ENCODE measurements at places on chromosomes 5 and 9.

- DNase-seq, result no peak
Measured at GRCh38 chr9:68887232-68887631, 126.7 kb downstream of the PRKACG start.

GRCh38 chr5:133824661-133825254 is 143.7 kb downstream of the C5orf15 start:
- peak; percentile 24 for DNase-seq

DNA sequence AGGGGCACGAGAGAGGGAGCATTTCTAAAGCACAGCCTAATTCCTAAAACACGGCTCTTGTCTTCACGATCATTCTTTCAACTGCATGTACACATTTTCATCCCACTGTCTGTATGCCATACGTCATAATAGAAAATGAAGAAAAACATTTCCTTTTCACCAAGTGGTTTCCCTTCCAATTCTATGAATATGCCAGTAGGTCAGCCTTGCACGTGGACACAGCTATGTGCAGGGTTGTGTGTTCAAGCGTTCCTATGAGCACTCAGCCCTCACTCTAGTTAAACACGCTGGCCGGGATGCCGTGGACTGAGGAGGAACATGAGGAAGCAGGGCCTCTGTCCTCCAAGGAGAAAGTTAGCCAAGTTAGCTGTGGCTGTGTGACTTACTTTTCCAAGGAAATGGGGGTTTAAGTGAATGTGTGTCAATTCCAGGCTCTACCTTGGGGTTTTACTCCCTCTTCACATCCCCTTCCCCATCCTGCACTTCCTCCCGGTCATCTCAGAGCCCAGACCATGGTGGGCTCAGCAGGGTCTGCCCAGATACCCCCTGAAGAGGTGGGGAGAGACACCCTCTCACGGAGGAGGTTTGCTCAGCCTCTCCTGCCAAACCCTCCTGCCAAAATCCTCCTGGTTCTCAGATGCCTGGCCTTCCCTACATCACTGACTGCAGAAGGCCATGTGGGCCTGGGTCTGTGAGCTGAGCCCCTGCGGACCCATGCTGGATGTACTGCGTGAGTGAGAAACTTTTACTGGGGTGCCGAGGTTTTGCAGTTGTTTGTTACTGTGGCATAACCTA is 230.6 kb downstream of the FSTL4 start:
- no peak for DNase-seq

DNA sequence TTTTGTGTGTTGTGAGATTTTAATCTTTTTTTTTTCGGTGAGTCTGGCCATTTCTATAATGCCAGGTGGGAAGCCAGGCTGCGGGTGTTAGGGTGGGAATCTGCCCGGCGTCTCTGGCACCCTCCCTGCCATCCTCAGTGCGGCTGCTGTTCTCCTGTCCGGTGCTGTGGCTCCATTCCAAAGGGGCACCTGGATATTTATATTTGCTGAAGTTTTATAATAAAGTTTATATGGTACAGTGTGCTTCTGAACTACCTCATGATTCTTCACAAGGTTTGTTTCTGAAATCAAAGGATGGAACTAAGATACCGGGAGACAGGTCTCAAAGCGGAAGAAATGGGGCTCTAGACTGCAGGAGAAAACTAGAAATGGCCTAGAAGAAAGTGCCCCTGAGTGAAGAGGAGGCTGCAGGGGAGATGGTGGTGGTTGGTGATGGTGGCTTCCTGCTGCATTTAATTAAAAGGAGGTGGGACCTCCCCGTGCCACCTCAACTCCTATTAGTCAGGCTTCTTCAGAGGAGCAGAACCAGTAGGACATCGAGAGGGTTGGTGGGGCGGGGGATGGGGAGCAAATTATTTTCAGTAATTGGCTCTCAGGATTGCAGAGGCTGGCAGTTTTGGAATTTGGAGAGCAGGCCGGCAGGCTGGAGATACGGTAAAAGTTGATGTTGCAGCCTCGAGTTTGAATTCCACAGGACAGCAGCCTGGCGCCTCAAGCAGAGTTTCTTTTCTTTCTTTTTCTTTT is 102.2 kb upstream of the ICE1 start:
- no peak for DNase-seq

DNA sequence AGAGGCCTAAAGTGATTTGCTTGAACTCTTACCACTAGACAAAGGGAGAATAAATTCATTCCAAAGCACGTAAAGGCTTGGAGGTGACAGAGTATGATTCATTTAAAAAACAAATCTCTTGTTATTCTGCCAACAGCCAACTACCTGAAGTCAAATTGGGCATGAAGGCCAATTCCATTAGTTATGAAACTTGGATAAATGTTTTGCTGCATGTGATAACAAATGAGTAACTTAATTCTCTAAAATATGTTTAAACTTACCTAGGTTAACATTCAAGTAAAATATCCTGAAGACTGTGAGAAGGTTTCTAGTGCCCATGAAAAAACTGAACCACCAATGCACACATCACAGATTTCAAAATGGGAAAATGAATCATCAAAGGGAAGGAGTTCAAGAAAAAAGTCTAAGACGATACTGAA is 120.1 kb upstream of the TSLP start:
- no peak for DNase-seq

- no peak for DNase-seq
Measured at GRCh38 chr5:66661149-66661548, 65.0 kb downstream of the MAST4 start.

DNA sequence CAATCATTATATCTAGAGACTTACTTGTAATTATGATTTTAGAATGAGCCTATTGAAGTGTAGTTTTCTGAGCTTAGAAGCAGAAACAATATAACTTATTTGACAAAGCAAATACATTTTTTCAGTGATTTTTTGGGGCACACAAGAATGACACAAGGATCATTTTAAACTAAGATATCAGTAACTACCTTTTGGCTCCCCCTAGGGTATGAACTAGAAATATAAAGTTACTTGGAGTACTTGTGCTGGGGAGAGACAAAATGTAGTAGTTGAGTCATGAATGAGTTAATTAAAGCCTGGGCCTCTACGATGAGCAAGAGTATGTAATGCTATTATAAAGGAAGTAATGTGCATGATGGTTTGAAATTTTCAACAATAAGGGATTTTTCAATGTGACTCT is 1244.1 kb upstream of the ACO1 start:
- peak; percentile 41 for DNase-seq

- no peak for DNase-seq
Measured at GRCh38 chr5:129245489-129245888, 150.9 kb downstream of the ISOC1 start.

GRCh38 chr9:123062351-123063176 is 29.1 kb downstream of the GPR21 start:
- DNase-seq, result no peak

- no peak for DNase-seq
Measured at GRCh38 chr5:167315762-167316161, 975.7 kb upstream of the WWC1 start.

GRCh38 chr9:113887436-113887835 is 11.3 kb downstream of the ZNF618 start:
- no peak for DNase-seq

GRCh38 chr5:139911425-139912120 is 116.0 kb downstream of the PSD2 start:
- DNase-seq, result no peak

DNA sequence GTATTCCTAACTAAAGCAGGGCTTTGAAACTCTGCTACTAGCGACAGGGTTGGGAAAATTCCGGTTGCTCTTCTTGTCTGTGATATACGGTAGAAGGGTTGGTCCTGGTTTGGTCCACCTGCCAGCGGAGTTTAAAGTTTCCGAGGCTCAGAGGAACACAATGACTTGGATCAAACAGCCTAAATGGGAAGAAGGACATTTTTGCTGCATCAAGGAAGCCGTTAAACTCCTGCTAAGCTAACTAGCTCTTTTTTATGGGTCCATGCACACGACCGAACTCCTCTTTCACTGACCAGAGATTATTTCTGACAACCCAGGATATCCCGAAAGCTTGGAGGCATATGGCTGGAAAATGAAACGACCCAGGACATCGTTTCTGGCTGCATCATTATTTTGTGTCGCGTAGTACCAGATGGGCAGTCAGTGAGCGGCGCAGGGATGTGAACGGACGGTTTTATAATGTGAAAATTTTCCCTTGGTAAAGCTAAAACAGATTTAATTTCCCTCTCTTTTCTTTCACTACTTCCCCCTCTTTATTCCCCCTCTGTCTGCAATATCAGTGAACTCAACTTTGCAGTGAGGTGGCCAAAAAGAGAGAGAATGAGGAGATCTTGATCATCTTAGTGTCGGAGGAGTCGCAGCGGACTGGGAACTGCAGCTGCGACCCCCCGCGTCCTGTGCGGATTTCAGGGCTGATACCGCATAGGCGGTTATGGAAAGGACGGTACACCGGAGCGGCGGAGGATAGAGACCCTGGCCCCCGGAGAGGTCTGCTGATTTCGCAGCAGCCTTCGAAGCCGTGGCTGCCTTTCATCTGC is at the start of gene LURAP1L:
Gene LURAP1L (plus strand): TSS at position 160 of the 818 bp plus-strand sequence. CDS start 696 bp downstream, outside the sequence.
- DNase-seq, result peak; percentile 74

DNA sequence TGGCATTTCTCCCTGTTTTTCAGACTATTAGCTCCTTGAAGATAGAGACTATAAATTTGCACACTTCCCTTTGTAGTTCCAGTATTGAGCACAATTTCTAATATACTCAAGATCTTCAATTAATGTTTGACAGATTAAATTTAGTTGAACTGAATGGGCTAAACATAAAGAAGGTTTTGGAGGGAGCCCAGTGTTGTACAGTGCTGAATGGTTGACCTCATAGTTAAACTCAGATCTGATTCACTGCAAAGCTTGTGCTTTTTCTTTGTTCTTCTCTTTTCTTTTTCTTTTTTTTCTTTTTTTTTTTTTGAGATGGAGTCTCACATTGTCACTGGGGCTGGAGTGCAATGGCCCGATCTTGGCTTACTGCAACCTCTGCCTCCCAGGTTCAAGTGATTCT is 411.7 kb upstream of the ZNF462 start:
- no peak for DNase-seq

DNA sequence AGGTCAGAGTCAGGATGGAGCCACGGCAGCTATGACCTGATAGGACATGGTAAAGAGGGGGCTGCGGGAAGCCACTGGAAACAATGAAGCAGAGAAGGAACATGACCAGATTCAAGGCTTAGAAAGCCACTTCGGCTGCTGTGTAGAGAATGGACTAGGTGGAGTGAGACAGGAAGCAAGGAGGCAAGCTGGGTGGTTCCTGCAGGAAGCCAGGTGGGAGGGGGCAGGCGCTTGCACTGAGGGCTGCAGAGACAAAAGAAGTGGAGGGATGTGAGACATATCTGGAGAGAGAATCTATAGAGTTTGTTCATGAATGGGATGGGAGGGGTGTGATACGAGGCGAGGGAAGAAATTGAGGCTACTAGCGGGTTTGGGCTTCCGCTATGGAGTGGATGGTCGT is 19.0 kb upstream of the N4BP3 start:
- no peak for DNase-seq

GRCh38 chr5:137146402-137146890 is 352.7 kb downstream of the SPOCK1 start:
- peak; percentile 27 for DNase-seq

- DNase-seq, result peak; percentile 81
Measured at GRCh38 chr9:127308652-127309434, 44.3 kb downstream of the GARNL3 start.

- no peak for DNase-seq
Measured at GRCh38 chr5:132431632-132432031, 58.9 kb downstream of the IRF1 start.

- DNase-seq, result no peak
Measured at GRCh38 chr9:96137671-96138429, 164.1 kb downstream of the HSD17B3 start.

DNA sequence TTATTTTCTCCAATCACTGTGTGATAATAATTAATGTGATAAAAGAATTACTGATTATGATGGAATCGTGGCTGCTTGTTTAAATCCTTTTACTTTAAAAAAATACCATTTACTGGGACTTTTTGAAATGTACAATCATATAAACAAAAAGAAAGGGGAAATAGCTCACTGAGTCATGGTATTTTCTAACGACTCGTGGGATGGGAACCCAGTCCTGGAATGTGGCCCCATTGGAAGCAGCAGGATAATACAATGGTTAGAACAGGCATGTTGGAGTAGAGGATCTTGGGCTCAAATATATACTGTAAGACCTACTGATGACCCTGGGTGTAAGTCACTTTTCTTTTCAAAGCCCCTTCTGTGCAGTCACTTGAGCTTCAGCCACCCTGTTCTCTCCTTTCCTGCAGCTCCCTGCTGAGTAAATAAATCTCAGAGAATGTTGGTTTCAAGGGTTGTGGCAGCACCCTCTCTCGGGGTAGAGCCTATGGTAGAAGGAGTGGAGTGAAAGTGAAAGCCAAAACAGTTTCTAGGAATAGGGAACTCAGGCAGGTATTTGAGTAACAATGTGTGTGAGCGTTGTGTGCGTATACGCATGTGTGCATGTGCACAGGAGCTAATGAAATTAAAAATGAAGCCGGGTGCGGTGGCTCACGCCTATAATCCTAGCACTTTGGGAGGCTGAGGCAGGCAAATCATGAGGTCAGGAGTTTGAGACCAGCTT is 40.8 kb upstream of the LARP1 start:
- peak; percentile 64 for DNase-seq

- DNase-seq, result no peak
Measured at GRCh38 chr5:52909192-52909591, 80.0 kb upstream of the ITGA2 start.

DNA sequence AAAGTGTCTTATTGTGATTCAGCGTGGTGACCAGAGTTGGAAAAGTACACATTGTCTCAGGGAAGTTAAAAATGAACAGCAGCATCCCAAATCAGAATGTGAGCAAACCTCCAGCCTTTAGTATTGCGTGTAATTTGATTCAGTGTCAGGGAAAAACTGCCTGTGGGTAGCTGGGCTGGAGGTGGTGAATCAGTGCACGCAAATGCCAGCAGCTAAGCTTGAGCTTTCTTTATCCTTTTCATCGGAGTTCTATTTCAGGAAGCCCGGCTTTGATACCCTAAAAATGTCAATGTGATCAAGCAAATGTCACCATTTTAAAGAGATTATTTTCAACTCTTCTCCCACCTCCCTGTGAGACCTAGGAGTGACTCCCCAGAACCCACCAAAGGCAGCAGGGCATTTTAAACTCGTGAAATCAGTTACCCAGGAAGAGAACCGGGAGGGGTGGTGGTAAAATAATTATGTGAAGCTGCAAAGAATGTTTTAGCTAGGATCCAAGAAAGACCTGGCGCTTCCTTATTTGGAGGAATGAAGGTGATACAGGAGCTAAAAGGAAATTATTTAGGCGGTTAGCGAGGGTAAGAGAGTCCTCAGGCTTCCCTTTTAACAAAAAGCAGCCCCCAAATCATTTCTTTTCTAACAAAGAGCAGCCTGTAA is 25.7 kb upstream of the C5orf47 start:
- DNase-seq, result peak; percentile 63

DNA sequence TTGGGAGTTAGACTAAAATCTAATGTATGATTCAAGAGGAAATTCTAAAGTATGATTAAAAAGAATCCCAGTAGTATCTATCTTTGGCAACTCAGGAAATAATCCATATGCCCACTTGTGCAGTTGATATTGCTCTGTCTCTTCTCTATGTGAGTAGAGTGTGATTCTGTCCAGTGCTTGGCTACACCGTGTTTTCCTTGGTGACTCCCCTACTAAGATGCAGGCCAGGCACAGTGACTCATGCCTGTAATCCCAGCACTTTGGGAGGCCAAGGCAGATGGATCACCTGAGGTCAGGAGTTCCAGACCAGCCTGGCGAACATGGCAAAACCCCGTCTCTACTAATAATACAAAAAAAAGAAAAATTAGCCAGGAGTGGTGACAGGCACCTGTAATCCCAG is 495.4 kb downstream of the MAT2B start:
- no peak for DNase-seq

- DNase-seq, result no peak
Measured at GRCh38 chr5:177428574-177429217, 2.2 kb downstream of the GRK6 start.

GRCh38 chr9:89720696-89721175 is 115.9 kb downstream of the GADD45G start:
- DNase-seq, result no peak

- DNase-seq, result peak; percentile 76
Measured at GRCh38 chr9:131677444-131678180, 62.3 kb downstream of the RAPGEF1 start.
